ENCODE measurements at places on chromosomes 6 and 20.

DNA sequence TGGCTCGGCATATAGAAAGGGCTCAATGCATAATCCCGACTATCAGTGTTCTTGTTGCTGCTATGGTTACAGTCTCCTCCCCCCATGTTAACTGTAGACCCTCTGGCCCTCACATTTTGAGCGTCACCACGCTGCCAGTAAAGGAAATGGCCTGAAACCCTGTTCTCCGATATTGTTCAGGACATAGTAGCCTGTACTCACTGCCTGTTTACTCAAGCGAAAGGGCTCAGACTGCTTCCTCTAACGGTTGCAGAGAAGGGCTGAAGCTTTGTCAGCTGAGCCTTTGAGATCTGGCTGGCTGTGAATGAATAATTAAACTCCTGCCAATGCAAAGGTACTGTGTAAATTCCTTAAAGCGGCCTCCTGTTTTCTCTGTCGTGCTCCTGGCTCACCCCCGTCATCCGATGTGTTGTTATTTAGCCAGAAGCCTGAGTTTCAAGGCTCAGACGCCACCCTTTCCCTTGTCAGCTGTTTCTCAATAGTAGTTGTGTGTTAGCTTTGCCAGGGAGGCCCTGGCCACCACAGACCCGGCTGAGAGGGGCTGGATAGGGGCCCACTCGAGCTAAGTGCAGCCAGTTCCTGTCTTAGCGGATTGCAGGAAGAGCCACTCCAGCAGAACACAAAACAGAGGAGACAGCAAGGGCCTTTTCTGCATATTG is 31.2 kb upstream of the RALGAPA2 start:
- DNase-seq, result no peak

DNA sequence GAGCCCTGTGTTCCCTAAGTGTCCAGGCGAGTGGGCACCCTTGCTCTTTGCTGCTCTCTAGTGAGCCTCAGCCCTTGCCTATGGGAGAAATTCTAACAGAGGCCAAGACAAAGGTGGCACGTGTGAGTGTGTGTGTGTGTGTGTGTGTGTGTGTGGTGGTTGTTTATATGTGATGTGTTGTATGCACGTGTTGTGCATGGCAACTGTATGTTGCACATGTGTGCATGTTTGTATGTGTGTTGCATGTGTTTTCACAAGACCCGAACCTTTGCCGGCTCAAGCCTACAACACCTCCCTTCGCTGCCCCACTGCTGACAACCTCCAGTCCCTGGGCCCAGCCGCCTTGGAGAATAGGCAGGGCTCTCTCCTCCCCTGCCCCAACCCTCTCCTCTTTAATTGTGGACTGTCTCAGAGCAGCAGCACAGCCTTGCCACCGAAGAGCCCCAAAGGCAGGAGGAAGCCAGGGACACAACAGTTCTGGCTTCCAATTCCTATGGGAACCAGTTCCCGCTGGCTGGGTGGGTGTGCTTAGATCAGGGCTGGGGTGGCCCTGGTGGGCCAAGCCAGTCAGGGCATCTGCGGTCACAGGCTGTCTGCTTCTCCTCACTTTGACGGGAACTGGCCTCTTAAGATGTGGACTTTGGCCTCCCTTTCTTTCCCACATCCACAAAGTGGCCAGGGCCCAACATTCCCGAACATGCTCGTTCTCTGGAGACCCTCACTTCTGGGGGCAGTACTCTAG is 2.7 kb downstream of the KCNK16 start:
- DNase-seq, result no peak

DNA sequence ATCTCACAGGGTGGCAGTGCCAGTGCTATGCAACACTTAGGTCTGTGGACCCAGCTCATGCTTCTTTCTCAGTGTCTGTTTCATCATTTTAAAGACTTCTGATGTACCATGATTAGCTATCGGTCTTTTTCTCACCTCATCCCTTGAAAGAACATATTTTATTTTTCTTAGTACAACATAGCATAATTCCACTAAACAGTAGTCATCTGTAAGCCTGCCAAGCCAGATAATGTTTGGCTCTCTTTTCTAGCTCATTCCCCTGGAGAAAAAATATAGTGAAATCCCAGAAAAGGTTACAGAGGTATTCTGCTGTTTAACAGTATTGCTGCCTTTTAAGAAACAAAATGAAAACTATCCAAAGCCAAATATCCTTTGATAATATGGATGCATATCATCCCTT is 177.0 kb upstream of the MMS22L start:
- no peak for DNase-seq

GRCh38 chr20:24257171-24257570 is 212.3 kb upstream of the SYNDIG1 start:
- DNase-seq, result no peak

DNA sequence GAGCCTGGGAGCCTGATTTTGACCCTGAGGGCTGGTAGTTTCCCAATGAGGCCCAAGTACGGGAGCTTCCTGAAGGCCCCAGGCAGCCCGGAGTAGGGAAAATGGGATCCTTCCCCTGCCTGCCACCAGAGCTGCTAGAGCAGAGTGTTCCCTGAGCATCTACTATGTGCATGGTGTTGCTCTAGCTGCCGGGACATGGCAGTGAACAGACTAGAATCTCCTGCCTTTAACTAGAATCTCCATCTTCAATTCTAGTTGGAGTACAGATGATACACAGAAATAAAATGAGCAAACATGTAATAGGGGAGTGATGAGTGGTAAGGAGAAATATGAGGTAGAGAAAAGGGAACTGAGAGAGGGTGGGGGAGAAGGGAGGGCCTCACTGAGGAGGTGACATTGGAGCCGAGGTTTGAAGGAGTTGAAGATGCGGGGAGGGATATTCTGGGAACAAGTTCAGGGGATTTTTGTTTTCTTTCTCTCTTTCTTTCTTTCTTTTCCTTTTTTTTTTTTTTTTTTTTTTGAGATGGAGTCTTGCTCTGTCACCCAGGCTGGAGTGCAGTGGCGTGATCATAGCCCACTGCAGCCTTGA is 18.5 kb downstream of the VSTM2L start:
- no peak for DNase-seq

- DNase-seq, result no peak
Observed at GRCh38 chr6:80976336-80976735, 776.1 kb downstream of the TENT5A start.

DNA sequence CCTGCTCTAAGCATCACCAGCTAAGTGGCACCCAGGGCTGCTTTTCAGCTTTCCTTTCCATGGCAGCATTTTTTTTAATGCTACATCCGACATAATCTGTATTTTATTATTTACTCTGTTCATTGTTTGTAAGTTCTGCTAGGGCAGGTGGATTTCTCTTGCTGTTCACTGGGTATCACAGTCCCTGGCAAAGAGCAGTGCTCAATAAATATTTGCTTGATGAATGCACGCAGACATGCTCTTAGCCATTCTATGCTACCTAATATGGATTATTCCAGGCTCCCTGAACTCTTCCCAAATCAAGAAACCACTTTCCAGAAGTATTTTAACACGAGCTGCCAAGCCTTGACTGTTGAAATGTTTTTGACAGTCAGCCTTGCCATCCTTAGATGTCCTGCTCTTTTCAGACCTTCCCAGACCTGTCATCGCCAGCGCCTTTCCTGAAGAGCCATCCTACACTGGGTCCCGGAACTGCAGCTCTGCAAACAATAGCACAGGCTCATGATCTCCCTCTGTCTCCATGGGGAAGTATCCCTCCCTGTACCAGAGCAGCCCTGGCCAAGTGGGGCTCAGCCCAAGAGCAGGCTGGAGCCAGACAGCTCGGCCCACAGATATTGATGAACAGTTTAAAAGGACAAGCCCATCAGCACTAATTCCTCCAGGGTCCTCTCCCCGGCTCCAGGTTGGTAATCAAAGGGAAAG is 136.5 kb upstream of the CDH4 start:
- no peak for DNase-seq

DNA sequence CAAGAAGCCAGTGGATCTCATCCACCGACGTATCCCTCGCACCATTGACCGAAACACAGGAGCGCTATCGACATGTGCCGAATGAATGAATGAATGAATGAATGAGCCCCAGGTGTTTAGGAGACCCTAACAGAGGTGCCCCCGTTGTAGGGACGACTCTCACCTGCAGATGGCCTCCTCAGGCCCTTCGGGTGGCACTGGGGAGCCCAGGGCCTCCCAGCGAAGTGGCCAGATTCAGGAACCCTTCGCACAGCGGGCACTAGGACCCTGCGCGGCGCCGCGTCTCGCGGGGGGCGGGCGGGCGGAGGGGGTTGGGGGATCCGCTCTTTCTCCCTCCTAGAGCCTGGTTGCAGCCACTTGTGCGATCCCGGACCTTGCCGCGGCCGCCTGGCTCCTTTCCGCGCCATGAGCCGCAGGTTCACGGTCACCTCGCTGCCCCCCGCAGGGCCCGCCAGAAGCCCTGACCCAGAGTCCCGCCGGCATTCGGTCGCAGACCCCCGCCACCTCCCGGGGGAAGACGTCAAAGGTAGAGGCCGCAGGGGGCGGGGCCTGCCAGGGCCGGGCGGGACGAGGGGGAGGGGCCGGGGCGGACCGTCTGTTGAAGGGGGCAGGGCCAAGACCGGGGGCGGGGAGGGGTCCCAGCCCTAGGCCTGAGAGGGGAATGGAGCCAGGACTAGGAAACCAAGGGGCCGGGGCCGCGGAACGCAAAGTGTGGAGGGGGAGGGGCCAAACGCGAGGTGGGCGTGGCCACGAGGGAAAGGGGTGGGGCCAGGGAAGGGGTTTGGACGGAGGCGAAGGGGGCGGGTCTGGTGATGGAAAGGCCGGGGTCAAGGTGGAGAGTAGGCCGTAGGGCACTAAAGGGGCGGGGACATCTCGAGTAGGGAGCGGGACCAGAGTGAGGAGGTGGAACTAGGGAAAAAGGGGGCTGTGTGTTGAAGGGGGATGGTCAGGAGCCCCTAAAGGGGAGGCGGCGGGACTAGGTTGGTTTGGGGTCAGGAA is 7.4 kb upstream of the SLC12A5 start:
- no peak for DNase-seq

DNA sequence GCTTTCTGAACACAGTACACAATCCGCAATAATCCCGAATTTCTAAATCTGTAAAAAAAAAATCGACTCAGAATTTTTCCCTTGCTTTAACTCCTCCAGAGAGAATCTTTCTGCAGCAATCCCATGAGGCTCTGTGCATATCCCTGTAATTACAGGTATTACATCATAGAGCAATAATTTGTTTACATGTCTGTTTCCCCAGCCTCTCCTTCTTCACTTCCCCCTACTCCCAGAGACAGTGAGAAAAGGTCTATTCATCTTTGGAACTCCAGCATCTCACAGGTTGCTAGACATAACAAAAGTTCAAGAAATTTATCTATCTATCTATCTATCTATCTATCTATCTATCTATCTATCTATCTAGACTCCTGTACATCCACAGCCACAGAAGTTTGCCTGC is 26.0 kb downstream of the KLHL31 start:
- DNase-seq, result no peak

DNA sequence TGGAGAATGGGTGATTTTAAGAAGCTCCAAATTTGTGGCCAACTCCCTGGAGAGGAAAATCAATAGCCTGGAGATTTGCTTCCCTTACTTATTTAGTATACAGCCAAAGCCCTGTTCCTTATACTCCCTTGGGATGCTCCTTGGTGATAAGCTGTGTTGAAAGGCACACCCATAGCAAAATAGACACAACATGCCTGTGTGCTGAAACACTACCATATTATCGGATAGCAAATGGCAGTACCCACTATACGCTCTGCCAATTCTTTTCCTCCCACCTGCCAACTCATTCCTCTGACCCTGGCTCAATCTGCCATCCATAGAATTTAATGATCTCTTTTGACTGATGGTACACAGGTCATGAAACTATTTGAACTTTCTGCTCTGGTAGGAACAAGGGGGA is 98.2 kb downstream of the CLIC5 start:
- DNase-seq, result no peak

DNA sequence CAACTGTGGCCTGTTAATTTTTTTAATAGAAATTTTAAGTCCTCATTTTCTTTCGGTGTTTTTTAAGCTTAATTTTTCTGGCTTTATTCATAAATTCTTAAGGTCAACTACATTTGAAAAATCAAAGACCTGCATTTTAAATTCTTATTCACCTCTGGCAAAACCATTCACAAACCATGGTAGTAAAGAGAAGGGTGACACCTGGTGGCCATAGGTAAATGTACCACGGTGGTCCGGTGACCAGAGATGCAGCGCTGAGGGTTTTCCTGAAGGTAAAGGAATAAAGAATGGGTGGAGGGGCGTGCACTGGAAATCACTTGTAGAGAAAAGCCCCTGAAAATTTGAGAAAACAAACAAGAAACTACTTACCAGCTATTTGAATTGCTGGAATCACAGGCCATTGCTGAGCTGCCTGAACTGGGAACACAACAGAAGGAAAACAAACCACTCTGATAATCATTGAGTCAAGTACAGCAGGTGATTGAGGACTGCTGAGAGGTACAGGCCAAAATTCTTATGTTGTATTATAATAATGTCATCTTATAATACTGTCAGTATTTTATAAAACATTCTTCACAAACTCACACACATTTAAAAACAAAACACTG is 10.1 kb downstream of the HFE start:
- DNase-seq, result peak; percentile 13

DNA sequence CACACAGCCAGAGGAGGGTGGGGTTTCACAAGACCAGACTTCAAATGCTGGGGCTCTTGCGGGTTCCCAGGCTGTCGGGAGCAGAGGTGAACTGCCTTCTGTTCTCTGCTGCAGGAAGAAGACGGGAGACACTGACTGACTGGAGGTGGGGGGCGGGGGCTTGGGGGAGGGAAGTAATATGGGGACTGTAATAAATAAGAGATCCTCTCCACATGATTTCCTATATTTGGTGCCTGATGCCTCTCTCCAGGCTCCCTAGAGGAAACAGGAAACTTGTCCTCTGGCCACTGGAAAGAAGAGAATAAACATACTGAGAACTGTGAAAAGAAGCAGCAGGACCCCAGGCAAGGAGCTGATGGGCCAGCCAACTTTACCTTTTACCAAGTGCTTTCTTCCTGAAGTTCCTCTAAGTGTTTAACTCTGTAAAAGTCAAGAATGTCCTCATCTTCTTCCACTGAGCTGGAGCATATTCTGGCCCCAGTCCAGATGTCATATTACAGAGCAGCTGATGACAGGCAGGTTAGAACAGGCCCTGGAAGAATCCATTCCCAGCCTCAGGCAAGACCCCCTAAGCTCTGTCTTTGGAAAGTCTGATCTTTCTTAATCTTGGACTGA is 33.2 kb upstream of the ADGRF5 start:
- DNase-seq, result no peak

- DNase-seq, result no peak
Observed at GRCh38 chr20:17691758-17692157, 8.0 kb upstream of the BANF2 start.

DNA sequence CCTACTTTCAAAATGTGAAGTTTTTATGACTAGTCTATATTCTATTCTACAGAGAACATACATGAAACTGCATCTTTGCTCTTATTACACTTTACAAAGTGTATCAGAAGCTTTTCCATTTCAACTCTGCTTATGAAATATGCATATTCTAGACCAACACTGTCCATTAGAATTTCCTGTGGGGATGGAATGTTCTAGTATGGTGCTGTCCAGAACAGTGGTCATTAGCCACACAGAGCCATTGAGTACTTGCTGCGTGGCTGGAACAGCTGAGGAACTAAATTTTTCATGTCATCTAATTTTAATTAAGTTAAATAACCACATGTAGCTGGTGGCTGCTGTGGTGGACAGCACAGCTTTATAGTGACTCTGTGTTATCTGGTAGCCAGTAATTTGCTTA is 105.9 kb upstream of the PDE10A start:
- no peak for DNase-seq

GRCh38 chr6:113662688-113663333 is 194.3 kb upstream of the MARCKS start:
- no peak for DNase-seq

- no peak for DNase-seq
Observed at GRCh38 chr6:135831016-135831415, 20.5 kb upstream of the PDE7B start.

Measured in NCI-H524 treated with DMSO at 0.1 percent for 48 hours (cell line).